ENCODE measurements at places on chromosomes 16 and 17.

- no peak for DNase-seq
Measured at GRCh38 chr16:21602785-21603184, 3.4 kb downstream of the METTL9 start.

- no peak for DNase-seq
Measured at GRCh38 chr16:67186550-67186950, 2.8 kb upstream of the MATCAP1 start.

GRCh38 chr17:32803544-32803943, 73.4 kb downstream of the MYO1D start:
- no peak for DNase-seq

DNA sequence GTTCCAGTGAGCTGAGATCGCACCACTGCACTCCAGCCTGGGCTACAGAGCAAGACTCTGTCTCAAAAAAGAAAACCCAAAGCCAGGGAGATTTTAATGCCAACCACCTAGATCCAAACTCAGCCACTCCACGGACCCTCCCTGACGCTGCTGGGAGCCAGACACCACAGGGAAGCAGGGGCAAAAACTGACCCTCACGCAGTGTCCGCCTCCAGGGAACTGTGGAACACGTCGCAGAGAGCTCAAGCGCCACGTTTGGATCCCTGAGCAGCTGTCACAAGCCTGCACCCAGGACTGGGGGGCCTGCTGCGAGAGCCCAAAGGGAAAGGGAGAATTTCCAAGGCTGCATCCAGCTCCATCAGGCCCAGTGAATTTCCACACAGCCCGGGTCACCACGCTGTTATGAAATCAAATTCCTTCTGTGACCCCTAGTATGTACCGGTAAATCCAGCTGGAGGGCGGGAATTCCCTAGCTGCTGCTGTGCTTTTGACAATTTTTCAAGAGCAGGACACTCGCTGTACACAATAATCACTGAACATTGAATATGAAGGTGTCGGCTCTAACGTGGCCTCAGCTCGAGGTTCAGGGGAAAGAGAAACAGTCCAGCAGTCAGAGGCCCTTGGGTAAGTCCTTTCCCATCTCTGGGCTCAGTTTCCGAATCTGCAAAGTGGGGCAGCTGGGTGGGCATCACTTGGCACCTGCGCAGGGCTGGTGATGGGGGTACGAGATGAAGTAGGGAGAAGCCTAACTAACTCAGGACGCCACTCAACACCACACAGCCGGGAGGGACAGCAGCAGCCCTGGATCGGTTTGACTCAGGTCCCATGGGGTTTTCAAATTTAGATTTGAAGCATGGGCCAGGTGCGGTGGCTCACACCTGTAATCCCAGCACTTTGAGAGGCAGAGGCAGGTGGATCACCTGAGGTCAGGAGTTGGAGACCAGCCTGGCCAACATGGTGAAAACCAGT, 8.6 kb downstream of the CARHSP1 start:
- DNase-seq, result no peak

DNA sequence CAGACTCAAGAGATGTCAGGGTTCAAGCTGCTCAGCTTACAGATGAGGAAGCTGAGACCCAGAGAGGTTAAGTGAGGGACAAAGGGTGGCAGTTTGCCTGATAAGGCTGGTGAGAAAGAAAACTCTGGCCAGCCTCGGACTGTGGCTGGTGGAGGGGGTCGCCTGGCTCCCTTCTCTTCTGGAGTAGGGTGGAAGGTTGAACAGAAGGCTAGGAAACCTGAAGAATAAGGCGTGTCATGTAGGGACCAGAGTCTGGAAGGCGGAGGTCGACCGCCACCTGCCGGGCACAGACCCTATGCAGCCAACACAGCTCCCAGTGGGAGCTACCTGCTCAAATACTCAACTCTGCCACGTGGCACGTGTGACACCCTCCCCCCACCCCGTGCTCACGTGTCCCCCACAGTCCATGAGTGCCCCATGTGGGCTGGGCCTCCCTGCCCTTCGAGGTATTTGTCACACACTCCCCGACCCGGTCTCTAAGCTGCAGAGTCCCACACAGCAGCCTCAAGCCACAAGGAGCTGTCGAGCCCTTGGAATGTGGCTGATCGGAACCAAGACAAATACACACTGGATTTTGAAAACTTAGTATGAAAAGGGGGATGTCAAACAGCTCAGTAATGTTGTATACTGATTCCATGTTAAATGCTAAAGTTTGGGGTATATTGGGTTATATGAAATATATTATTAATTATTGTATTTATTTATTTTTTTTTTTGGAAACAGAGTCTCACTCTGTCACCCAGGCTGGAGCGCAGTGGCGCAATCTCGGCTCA, 11.8 kb downstream of the HID1 start:
- no peak for DNase-seq

DNA sequence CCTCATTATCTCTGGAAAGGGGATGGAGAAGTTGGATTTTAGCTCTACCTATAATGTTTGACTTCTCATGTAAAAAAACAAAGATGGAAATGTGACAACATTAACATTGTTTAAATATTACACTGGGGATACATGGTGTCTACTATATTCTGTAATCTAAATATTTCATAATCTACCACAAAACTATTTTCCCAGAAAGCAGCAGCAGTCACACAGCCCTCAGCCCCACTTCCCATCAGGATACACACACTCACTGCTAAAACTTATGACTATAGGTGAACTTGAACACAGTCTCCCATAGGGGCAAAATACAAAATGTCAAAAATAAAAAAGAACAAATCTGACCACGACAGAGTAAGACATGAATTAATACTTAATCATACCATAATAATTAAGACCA, 95.7 kb downstream of the KANSL1 start:
- no peak for DNase-seq

- DNase-seq, result no peak
Measured at GRCh38 chr16:48317614-48318315, 67.4 kb downstream of the SIAH1 start.

DNA sequence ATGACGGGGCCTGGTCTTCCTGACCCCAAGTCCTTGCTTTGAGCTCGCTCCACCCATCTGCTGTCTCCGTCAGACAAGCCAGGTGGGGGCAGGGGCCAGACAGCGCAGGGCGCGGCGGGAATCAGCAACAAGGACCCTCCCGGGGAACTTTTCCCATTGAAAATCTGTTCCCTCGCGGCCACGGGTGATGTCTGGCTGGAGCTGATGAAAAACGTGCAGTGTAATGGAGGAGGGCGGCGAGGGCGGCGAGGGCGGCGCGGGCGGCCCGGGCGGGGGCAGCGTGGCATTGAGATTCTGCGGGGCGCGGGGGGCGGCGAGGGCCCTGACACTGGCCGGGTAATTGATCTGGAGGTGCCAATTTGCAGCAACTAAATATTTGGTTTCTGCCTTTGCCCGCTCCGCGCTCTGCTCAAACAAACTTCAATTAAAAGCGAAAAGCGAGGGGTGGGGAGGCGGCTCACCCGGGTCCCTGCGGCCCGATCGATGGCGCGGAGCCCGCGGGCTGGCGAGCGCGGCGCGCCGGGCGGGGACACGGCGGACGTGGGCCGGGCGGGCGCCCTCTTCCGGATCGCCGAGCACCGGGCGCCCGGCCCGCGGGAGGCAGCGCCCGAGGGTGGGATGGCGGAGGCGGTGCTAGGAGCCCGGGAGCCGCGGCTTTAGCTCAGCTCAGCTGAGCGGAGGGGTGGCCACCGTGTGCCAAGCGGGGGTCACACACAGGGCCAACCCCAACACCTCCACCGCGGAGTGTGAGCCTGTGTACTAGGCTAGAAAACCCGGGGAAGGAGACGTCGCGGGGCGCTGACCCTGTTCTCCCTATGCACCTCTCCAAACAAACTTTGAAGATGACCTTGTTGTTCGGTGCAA, 32.4 kb downstream of the DCAKD start:
- DNase-seq, result peak; percentile 29

DNA sequence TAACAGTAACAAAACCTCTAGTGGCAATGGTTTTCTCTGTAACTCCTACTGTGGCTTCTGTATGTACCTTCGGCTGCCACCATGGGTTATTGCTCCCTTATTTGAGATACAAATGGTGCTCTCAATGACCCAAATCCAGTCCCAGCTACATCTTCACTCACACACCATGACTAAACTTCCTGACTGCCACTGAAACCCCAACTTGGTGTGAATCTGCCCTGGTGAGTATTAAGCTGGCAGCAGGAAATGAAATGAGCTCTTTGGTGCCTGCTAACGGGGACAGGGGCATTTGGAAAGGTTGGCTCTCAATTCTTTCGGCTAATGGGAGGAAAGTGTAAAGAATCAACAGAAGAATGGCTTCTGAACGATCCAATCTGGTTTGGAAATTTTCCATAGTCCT, 7.5 kb upstream of the SLC35B1 start:
- no peak for DNase-seq

GRCh38 chr16:72836181-72836580, 211.7 kb downstream of the ZFHX3 start:
- no peak for DNase-seq

- DNase-seq, result no peak
Measured at GRCh38 chr16:21654466-21654865, 2.1 kb upstream of the IGSF6 start.

- DNase-seq, result no peak
Measured at GRCh38 chr17:17575360-17576251, 15.9 kb downstream of the PEMT start.

- no peak for DNase-seq
Measured at GRCh38 chr16:1678500-1679098, 520 bp downstream of the JPT2 start.

- no peak for DNase-seq
Measured at GRCh38 chr17:79950306-79950705, 85.4 kb downstream of the TBC1D16 start.

- no peak for DNase-seq
Measured at GRCh38 chr17:15351925-15352324, 10.5 kb upstream of the TEKT3 start.

DNA sequence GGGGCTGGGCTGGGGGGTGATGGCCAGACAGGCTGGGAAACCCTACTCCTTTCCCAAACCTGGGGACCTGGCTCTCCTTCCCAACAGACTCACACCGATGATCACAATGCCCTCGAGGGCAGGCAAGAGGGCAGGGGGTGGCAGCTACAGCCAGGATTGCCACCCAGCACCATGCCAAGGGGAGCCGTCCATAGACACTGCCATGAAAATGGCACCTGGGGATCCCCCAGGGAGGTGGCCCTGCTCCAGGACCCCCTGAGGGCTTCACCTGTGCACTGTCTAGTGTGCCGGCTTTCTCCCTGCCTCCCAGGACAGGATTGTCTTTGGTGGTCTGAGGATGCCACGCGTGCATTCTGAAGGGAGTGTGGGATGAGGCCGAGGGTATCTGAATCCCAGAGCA, 24.6 kb downstream of the RPH3AL start:
- DNase-seq, result no peak

DNA sequence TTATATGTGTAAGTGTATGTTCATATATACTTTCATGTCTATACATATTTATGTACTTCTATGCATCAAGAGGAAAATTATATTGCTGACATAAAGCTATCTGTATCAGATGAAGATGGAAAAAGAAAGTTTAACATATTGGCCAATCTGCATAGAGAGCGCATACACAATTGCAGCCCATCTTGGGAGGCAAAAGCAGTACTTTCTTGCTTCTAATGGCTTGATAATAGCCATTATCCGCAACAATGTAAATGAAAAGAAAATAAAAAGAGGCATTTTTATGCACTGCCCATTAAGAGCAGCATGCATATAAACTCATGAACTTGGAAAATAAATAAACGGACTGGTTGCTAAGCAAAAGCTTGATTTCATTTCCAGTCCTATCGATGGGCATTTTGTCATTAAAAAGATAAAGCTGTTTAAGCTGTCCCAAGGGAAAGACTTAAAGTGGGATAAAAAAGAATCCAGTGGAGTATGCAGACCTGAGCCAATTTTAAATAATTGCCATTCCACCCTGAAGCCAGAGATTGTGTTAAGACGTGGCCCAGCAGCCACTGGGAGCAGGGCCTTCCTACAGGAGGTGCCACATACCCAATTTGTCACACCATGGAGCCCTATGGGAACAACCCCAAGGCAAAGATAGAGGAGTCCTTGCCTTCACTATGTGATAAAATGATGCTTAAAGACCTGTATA, 183.6 kb upstream of the CDH11 start:
- no peak for DNase-seq

GRCh38 chr16:12541672-12542071, 262.0 kb downstream of the CPPED1 start:
- DNase-seq, result no peak
